ENCODE measurements at places on chromosomes 4 and X. TPM values are rescaled to one million over a fixed set of nuclear protein-coding genes. Genes with fewer than 3 reads are reported as not detected.

DNA sequence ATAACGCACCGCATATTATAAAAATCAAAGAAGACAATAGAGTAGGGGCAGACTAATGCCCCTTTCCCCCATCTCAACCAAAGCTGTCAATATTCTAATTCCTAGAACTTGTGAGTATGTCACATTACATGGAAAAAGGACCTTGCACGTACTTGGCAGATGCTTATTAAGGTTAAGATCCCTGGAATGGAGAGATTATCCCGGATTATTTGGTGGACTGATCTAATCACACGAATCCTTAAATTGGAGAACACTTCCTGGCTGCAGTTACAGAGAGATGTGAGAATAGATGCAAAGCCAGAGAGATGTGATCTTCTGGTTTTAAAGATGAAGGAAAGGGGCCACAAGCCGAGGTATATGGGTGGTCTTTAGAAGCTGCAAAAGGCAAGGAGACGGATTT, 548.7 kb downstream of the SPRY1 start:
- no peak for DNase-seq

GRCh38 chr4:135032670-135033069, 831.1 kb upstream of the PABPC4L start:
- no peak for DNase-seq

- no peak for DNase-seq
These were observed 80.5 kb upstream of the LNX1 start for GRCh38 chr4:53671757-53672156.

DNA sequence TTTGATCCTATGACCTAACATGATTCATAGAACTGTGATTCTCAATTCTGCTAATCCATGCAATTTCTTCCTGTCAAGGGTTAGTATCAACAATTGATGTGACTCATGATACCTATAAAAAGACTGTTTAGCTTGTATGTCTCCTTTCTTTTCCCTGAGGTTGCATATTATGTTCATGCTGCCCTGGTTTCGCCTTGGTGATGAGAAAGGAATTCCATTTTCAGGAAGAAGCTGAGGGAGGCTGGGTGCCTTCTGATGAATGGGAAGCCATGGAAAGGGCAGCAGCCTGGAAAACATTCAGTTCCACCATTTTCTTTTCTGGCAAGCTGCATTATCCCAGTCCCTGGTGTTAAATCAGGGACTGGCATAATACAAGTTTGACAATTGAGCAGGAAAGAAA, 976.5 kb downstream of the RPA4 start:
- DNase-seq: no peak

- DNase-seq: no peak
These were observed 6.3 kb downstream of the FMR1 start for GRCh38 chrX:147917700-147918695.

- no peak for DNase-seq
These were observed 494.9 kb downstream of the IDS start for GRCh38 chrX:149010013-149010852.

GRCh38 chrX:38178396-38178795, 42.3 kb downstream of the SRPX start:
- DNase-seq: no peak

DNA sequence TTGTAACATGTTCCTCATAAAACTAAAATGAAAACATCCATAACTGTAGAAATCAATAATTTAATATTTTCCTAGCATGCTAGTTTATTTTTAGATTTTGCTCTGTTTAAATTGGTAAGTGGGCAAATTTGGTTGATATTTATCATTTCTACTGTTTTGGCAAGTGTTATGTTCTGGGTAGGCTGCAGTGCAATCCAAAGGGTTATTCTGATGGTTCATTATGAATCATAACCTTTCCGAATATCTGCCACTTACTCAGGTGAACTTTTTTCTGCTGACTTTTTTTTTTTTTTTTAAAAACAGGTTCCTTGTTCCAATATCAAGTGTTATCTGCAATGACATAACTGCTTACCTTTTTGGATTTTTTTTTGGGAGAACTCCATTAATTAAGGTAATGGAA, 52.0 kb downstream of the CDS1 start:
- DNase-seq: no peak

GRCh38 chr4:111334361-111334760, 711.5 kb upstream of the PITX2 start:
- no peak for DNase-seq

GRCh38 chr4:67327245-67328017, 217.9 kb downstream of the CENPC start:
- peak; percentile 19 for DNase-seq

- no peak for DNase-seq
These were observed 65.7 kb downstream of the TMEM154 start for GRCh38 chr4:152613841-152614721.

GRCh38 chrX:72349190-72349589, 43.5 kb upstream of the CITED1 start:
- no peak for DNase-seq

DNA sequence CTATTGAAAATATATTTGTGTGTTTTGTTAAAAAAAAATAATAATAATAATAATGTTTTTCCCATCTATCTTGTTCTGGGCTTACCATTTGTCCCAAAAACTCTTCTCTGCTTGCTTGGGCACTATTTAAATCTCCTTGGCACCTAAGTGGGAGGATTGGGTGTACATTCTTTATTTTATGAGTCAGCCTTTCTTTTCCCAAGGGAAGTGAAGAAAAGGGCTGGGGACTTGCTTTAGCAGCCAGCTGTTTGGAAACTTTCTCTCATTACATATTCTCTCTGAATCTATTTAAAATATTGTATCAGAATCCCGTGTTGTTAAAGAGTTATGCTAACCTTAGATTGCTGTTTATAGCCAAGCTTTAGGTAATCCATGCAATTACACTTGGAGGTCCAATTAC, 2332.4 kb downstream of the ARAP2 start:
- DNase-seq: no peak

GRCh38 chrX:115564243-115564642, 3.3 kb downstream of the PLS3 start:
- DNase-seq: no peak

DNA sequence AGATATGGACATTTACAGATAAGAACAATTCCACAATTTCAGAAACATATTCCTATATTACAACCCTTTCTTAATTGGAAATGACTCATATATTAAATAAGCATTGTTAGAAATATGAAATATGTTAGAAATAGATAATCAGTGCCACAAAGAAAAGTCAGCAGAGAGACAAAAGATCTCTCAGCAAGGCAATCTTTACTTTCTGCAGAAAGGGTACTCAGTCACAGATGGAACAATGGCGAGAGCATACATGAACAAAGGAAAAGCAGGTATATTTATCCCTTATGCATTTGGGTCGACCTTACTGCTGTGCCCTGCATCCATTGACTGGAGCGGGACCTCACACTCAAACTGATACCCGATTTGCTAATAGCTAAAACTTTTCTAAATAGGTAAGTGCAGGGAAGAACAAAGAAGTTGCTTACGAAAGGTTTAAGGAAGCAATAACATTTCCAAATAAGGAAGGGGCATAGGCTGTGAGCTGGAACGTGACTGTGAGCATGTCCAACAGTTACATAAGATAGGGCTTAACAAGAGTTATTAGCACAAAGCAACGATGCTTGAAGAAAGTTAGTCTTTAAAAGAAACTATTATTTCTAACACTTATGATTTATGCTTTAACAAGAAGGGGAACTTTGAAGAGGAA, 40.8 kb downstream of the MGARP start:
- DNase-seq: no peak

DNA sequence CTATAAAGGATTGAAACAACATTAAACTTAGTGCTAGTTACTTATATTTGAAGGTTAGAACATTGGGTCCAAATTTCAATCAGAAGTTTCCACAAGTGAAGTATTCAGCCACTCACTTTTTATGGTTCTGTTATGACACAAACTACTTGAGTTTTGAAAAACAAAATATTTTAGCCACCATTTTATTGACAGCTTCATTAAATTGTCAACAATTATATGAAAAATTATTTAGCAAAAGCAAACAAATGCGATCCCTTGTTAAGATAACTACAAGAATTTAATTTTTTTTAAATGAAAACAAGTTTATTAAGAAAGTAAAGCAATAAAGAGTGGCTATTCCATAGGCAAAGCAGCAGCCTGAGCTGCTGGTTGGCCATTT, 3.1 kb downstream of the CXCL2 start:
- no peak for DNase-seq

- no peak for DNase-seq
These were observed 103.4 kb downstream of the CHRNA9 start for GRCh38 chr4:40438384-40439026.

- DNase-seq: no peak
These were observed 6.0 kb downstream of the PLP1 start for GRCh38 chrX:103782640-103783039.

GRCh38 chr4:151553874-151554273, 144.9 kb downstream of the FHIP1A start:
- no peak for DNase-seq

GRCh38 chrX:102833136-102833535, 103.9 kb upstream of the RAB40AL start:
- no peak for DNase-seq

DNA sequence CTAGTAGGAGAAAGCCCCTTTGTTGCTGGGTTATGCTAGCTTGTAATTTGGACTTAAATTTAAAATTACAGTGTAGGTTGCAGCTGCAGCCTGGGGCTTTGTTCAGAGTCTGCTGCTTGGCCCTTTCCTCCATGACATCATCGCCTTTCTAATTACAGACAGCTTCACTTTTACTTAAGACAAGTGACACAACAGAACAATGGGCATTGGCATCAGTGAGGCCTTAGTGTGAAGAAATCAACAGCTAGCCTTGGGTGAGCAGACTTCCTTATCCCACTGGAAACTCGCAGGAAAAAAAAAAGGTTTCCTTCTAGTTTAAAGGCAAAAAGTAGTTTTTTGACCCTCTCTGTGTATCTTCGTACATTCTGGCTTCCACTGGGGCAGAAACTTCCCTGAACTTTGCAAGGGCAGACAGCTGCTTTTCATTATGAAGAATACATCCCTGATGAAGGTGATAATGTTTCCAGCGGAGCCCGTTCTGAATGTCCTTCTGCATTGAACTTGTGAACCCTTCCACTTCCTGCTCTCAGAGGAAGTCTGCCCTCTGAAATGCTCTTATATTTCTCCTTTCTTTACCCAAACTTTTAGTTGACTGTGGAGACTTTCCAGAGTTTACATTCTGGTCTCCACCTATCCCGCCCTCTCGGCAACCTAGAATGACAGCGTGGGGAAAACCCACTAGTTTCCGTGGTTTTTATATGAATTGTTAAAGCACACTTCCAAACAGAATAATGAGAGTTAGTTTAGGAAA, 123.2 kb upstream of the FAM9C start:
- no peak for DNase-seq

GRCh38 chr4:142614621-142615323, 231.3 kb downstream of the INPP4B start:
- DNase-seq: no peak

GRCh38 chr4:73844345-73844744, 7.9 kb downstream of the CXCL6 start:
- no peak for DNase-seq

DNA sequence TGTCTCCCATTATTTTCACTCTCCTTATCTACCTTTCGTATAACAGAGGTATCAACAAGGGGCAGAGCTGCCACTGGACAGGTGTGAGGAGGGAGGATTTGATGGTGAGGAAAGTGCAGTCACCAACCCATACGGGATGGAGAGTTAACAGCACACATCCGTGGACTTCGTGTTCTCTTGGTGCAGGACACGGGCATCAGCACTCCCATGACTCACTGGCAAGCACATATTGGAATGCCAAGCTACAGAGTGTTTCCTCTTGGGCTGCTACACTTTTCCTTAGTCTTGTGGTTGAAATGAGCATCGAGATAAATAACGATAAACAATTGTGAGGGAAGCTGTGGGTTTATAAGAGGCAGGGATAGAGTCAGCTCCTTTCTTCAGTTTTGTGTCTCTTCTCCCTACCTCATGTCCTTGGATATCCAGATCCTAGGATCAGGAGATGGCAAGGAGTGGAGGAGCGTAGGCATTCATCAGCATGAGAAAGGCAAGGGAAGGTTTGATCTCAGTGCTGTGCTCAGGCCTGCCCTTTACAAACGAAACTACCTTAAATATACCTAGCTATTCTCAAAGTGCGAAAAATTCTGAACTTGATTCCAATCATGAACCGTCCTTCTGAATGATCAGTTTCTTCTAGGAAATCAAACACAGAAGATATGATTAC, 96.3 kb downstream of the ZNF827 start:
- DNase-seq: no peak

DNA sequence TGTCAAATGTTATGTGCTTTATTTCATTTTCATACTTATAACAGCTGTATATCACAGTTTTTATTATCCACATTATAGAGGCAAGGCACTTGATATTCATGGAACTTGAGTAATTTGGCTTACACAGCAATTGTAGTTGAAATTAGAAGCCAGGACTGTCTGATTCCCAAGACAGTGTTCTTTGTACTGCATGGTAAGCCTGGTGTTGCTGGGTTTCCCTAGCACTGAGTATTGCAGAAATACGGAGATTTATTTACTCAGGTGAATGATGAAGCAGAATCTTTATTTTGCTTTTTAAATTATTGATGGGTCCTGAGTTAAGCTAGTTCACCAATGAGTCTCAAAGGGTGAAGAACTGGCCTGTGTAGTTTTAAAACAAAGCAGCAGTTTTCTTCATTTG, 70.0 kb downstream of the UGT8 start:
- no peak for DNase-seq

- DNase-seq: no peak
These were observed 457.5 kb upstream of the GNPDA2 start for GRCh38 chr4:45183905-45184304.

The TKTL2 gene
- not detected for total RNA-seq

The ATP1B4 gene
- total RNA-seq: not detected

The FOXR2 gene
- not detected for total RNA-seq

The CHM gene
- total RNA-seq: 37.2 TPM

The DMRTC1B gene
- total RNA-seq: 2.0 TPM

The FHDC1 gene
- total RNA-seq: 2.0 TPM

The PRKG2 gene
- 1.2 TPM for total RNA-seq

The PLAC8 gene
- total RNA-seq: 1.1 TPM

The OTUD6A gene
- total RNA-seq: not detected
